ENCODE measurements at places on chromosomes 5 and 9. TPM values are rescaled to one million over a fixed set of nuclear protein-coding genes. Genes with fewer than 3 reads are reported as not detected.

The GABRG2 gene
- total RNA-seq, result not detected

The TMEFF1 gene
- total RNA-seq, result 9.2 TPM

The FAM221B gene
- total RNA-seq, result not detected

DNA sequence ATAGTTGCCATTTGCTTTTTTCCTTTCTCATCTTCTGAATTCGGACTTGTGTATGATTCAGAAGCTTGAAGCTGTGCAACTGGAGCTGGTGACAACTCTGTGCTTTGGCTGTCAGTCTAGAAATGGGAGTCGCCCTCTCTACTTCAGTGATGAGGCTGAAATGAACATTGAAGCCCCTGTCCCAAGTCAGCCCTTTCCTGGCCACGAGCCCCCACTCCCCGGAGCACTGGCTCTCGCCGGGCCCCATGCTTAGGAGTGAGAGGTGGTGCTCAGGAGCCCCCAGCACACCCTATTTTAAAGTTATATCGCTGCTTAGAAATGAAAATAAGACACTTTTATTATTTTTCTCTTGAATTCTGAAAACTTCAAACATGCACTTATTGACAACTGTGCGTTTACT lies 66.0 kb downstream of the PSMB7 start:
- no peak for DNase-seq

GRCh38 chr5:155222393-155222792 lies 208.8 kb downstream of the KIF4B start:
- no peak for DNase-seq

- peak; percentile 80 for DNase-seq
These were observed 255.3 kb downstream of the SYK start for GRCh38 chr9:91056917-91057316.
